Activated naive CD4-positive, alpha-beta T cell treated with anti-CD3 and anti-CD28 coated beads, Interleukin-2, amount 50 U/mL, for 72 hours (primary cell): ENCODE measurements at places on chromosomes 16 and 17. TPM values are rescaled to one million over a fixed set of nuclear protein-coding genes. Genes with fewer than 3 reads are reported as not detected.

The ZNF469 gene
- total RNA-seq = 0.07 TPM

GRCh38 chr16:23423496-23424049 lies 29.4 kb downstream of the COG7 start:
- DNase-seq = no peak

DNA sequence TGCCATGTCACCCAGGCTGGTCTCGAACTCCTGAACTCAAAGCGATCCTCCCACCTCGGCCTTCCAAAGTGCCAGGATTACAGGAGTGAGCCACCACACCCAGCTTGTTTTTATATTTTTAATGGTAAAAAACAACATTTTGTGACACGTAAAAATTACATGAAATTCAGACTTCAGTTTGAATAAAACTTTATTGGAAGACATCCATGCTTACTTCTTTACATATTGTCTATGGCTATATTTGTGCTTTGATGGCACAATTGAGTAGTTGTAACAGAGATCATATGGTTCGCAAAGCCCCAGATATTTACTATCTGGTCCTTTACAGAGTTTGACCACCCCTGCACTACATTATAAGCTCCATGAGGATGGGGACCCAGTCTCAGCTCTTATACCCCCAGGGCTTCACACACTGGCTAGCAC lies 1.8 kb upstream of the FDXR start:
- DNase-seq = no peak

- DNase-seq = no peak
Observed at GRCh38 chr17:52181782-52182181, 23.3 kb upstream of the CA10 start.

The HEXIM1 gene
- total RNA-seq = 93.3 TPM
